ENCODE measurements at places on chromosomes 5 and 9.
A peak's percentile ranks its signal among the peaks of the same experiment; 100 is the strongest.

GRCh38 chr5:126385524-126386502, 37.4 kb upstream of the GRAMD2B start:
- no peak for DNase-seq

DNA sequence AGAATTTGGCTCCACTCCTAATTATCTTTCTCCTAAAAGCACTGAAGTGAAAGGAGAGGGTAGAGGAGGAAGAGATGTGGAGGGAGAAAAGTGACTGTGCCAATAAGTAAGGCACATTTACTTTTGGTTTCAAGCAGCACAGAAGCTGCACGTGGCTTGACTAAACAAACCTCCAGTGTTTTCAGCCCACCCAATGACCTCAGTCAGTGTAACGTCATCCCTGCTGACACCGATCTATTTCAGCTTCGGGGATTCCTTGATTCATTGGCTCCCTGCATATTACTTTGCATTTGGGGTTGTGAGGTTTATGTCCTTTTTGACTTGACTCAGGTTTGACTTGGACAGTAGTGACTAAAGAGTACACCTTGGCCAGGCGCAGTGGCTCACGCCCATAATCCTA, 35.6 kb upstream of the NIM1K start:
- no peak for DNase-seq

- DNase-seq = no peak
Measured at GRCh38 chr9:132350861-132351315, 3.9 kb downstream of the SETX start.

DNA sequence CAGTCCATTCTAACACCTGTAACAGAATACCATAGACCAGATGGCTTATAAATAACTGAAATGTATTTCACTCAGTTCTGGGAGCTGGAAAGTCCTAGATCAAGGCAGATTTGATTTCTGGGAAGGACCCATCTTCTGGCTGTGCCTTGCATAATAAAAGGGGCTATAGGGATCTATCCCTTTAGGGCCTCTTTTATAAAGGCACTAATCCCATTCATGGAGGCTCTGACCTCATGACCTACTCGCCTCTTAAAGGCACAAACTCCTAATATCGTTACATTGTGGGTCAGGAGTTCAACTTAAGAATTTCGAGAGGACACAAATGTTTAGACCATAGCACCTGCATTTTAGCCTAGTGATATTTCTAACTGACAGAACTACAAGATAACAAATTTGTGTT, 619.0 kb downstream of the CDH18 start:
- DNase-seq = no peak

- DNase-seq = no peak
Measured at GRCh38 chr5:152632360-152632759, 227.3 kb upstream of the NMUR2 start.

DNA sequence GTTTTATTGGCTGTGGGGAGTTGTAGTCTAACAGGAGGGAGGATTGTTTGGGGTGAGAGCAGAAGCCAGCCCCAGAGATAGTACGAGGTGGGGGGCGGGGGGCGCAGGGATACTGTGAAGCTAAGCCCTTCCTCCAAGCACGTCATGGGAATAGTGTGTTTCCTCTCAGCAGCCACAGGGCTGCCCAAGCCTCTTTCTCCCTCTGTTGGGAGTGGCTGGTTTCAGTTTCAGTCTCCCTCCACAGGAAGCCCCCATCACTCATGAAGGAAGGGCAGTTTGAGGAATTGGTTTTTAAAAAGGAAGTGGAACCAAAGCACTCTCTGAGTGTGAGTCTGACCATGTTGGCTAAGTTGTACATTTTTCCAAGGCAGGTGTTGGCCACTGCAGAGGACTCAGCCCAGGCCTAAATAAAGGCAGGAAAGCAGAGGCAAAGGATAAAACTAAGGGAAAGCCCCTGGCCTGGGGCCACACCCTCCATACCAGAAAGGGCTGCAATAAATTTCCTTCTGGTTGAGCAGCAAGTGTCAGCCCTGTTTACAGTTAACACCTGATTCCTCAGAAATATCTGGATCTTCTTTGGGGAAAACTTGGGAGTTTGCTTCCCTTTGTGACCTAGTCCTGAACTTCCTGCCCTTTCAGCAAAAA, 3.2 kb downstream of the RAB24 start:
- DNase-seq = no peak

DNA sequence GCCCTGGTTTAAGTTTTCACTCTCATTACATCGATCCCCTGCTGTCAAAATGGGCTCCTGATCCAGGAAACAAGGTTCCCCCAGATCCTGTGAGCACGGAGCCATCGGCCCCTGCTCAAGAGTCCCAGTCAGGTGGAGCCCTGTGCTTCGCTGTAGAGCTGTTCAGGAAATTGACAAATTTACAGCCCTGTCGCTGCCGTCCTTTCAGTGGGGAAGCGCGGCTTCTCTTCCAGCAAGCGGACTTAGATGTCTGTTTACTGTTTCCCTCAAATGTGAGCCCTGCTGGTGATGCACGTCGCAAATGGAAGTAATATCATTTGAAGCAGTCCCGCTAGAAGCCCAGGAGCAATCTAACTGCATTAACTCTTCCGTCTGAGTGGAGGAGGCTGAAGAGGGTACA, 760.9 kb upstream of the WWC1 start:
- DNase-seq = no peak

DNA sequence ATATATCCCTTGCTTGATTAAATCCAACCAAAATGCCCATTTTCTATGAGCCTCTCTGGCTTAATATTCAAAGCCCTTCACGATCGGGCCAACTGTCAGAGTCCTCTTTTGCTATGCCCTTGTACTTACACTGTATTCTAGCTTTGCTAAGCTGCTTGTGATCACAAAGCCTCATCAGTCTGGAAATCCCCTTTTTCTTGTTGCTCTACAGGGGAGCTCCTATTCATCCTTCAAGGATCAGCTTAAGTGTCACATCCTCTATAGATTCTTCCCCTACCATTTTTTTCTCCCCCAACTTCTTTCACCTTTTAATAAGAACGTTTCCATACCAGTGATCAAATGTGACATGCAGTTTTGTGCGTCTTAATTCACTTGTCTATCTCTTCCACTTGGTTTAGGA, 450.4 kb upstream of the CHD1 start:
- no peak for DNase-seq

GRCh38 chr9:87991151-87991870, 17.0 kb upstream of the CDK20 start:
- DNase-seq = no peak

DNA sequence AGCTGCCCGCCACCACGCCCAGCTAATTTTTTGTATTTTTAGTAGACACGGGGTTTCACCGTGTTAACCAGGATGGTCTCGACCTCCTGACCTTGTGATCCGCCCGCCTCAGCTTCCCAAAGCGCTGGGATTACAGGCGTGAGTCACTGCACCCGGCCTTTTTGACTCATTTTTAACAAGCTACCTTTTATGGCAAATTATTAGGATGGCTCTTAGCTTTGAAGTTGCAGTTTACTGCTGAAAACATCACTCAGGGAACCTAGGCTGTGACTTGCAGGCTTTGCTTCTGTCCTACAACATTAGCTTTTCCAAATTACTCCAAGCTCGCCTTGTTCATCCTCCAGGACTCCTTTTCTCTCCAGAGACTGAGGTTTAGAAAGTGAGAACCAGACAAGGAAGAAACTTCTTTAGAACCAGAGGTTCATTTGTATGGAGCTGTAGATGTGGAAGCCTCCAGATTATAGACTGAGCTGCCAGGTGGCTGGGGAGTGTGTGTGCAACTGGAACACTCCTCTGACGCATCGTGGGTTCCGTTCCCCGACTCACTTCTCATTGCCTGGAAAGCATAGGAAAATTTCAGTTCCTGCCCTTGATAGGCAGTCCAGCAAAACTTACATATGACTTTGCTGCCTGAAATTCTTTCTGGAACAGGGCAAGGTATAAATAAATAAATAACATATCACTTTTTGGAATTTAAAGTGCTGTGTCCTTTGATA, 23.8 kb upstream of the SPTAN1 start:
- DNase-seq = no peak

GRCh38 chr5:36744773-36745589, 131.6 kb upstream of the NIPBL start:
- DNase-seq = peak; percentile 70

- DNase-seq = no peak
Measured at GRCh38 chr5:127007522-127007921, 22.8 kb downstream of the MARCHF3 start.

DNA sequence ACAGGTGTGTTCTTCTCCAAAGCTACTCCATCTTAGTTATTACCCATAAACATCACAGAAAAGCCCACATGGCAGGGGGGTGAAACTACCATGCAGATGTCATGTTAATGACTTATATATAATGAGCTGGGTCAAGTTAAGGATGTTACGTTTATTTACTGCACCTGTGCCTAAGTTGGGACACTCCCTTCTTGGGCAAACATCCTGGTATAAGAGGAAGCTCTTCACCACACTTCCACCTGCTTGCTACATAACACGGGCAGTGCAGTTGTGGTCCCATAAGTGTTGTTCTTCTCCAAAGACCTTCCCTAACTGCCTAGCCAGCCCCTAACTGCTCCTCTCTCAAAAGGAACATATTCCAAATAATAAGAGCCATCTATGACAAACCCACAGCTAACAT, 9.3 kb upstream of the ZCCHC9 start:
- no peak for DNase-seq

DNA sequence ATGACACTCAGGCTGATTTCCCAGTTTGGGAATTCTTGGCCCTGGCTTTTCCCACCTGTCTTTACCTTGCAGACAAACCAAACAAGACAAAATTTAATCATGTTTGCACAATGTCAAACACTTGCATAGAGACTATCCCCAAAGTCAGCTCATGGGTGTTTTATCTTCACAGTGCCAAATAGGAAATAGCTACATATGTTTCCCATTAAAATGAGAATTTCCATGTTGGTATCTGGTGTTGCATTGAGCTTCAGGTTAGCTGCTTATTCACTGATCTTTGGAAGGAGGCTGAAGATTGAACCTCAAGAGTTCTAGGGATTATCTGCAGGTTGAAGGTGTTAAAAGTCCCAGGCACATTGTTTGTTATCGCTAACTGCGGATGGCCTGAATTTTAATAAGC, 19.5 kb downstream of the MAP1B start:
- no peak for DNase-seq

DNA sequence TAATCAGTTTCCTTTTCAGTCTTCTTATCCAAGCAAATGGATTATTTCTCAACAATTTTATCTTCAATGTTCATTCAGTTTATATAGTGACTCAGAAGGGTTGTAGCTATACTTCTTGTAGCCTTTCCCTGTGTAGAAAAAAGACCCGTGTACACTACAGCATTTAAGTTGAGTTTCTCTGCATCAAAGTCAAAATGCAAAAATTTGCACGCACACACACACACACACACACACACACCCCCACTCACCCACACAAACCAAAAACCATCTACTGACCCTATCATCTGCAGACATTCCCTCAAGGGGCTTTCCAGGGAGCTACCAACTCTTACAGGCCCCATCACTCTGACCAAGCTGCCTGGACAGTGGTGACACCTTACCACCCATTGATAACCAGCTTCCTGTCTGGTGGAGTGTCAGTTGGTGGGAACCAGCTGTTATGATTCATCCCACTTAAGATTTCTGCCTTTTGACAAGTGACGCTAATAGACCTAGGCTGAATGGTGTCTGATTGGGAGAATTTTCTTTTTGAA, 12.2 kb upstream of the ELL2 start:
- no peak for DNase-seq

Data from HuH-7 (cell line).